ENCODE measurements at places on chromosomes 6 and 20.
A peak's percentile ranks its signal among the peaks of the same experiment; 100 is the strongest.

GRCh38 chr6:115091461-115091860 lies 748.6 kb upstream of the HS3ST5 start:
- no peaks in the 10 kb centered on the region for H3K27me3 ChIP-seq
- no peaks in the 10 kb centered on the region for H3K4me1 ChIP-seq
- no peak overlapping the region for H3K4me3 ChIP-seq
- DNase-seq, result no peak
- peak overlapping the region; percentile 5 for H3K27ac ChIP-seq
- H3K36me3 ChIP-seq, result no peaks in the 10 kb centered on the region

GRCh38 chr6:20599302-20600051 lies 65.2 kb downstream of the CDKAL1 start:
- no peak overlapping the region for H3K27ac ChIP-seq
- H3K4me3 ChIP-seq, result no peak overlapping the region
- peaks cover 38% of the 10 kb centered on the region for H3K36me3 ChIP-seq
- DNase-seq, result no peak
- H3K4me1 ChIP-seq, result no peaks in the 10 kb centered on the region

GRCh38 chr6:150251566-150252186 lies 108.8 kb downstream of the PPP1R14C start:
- H3K27ac ChIP-seq, result no peak overlapping the region
- H3K4me3 ChIP-seq, result no peak overlapping the region

- no peak overlapping the region for H3K27ac ChIP-seq
- H3K27me3 ChIP-seq, result no peaks in the 10 kb centered on the region
- no peaks in the 10 kb centered on the region for H3K4me1 ChIP-seq
- H3K36me3 ChIP-seq, result no peaks in the 10 kb centered on the region
- H3K4me3 ChIP-seq, result no peak overlapping the region
Observed at GRCh38 chr6:49516147-49516505, 16.4 kb downstream of the GLYATL3 start.

- H3K36me3 ChIP-seq, result no peaks in the 10 kb centered on the region
- H3K27ac ChIP-seq, result no peak overlapping the region
- DNase-seq, result no peak
Observed at GRCh38 chr20:54067606-54068174, 2.7 kb downstream of the BCAS1 start.

- H3K4me1 ChIP-seq, result peaks cover 31% of the 10 kb centered on the region
- no peak overlapping the region for H3K27ac ChIP-seq
- no peak for DNase-seq
- H3K27me3 ChIP-seq, result no peaks in the 10 kb centered on the region
- H3K4me3 ChIP-seq, result no peak overlapping the region
- peaks cover 17% of the 10 kb centered on the region for H3K36me3 ChIP-seq
Observed at GRCh38 chr20:11260611-11261010, 586.8 kb upstream of the JAG1 start.

GRCh38 chr20:1622450-1622849 lies 2.6 kb upstream of the SIRPB1 start:
- no peaks in the 10 kb centered on the region for H3K4me1 ChIP-seq
- H3K4me3 ChIP-seq, result no peak overlapping the region
- no peaks in the 10 kb centered on the region for H3K36me3 ChIP-seq
- DNase-seq, result no peak
- no peak overlapping the region for H3K27ac ChIP-seq

GRCh38 chr6:39770446-39770845 lies 21.7 kb upstream of the DAAM2 start:
- DNase-seq, result no peak
- H3K36me3 ChIP-seq, result no peaks in the 10 kb centered on the region
- peaks cover 17% of the 10 kb centered on the region for H3K27me3 ChIP-seq
- no peaks in the 10 kb centered on the region for H3K4me1 ChIP-seq

DNA sequence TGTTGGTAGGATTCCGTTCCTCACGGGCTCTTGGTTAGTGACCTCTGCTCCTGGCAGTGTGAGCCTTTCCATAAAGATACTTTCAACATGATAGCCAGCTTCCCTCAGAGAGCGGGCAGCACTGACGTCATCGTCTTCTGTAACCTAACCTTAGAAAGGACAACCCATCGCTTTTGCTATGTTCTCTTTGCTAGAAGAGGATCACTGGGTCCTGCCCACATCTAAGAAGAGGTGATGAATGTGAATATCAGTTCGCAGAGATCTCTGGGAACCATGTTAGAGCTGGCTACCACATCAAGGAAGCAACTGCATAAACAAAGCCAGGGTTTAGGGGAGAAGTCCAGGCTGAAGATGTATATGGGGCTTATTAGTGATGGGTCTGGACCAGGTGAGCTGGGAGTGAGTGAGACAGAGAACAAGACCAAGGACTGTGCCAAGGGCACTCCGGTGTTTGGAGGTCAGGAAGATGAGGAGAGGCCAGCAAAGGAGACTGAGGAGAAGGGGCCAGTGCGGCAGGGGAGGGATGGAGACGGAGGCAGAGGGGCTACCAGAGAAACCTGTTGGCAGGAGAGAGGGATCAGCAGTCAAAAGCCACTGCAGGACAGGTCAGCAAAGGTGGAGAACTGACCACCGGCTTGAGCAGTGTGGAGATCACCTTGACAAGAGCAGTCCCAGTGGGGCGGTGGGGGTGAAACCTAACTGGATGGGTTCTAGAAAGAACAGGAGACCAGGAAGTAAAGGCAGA lies 39.7 kb downstream of the PIM1 start:
- H3K4me3 ChIP-seq, result no peak overlapping the region
- DNase-seq, result no peak
- H3K27me3 ChIP-seq, result peaks cover 31% of the 10 kb centered on the region
- peaks cover 23% of the 10 kb centered on the region for H3K4me1 ChIP-seq
- no peaks in the 10 kb centered on the region for H3K36me3 ChIP-seq

GRCh38 chr6:15508441-15508871 lies 154.4 kb downstream of the DTNBP1 start:
- peaks cover 57% of the 10 kb centered on the region for H3K36me3 ChIP-seq
- H3K4me1 ChIP-seq, result peaks cover 74% of the 10 kb centered on the region
- H3K27me3 ChIP-seq, result no peaks in the 10 kb centered on the region
- no peak overlapping the region for H3K4me3 ChIP-seq

DNA sequence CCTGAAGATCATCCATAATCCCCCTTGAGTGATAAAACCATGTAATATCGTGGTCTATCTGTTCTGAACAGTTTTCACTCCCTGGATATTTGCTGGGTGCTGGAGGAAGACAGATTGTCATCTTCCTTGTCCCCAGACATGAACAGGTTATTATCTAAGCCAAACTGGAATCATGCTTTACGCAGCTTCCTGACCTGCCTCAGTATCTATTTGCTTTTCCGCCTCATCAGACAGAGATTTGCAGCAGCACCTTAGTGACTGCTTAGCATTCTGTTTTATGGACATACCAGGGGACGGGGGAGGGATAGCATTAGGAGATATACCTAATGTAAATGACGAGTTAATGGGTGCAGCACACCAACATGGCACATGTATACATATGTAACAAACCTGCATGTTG lies 124.6 kb downstream of the SLC23A2 start:
- H3K27me3 ChIP-seq, result no peaks in the 10 kb centered on the region
- no peak overlapping the region for H3K27ac ChIP-seq
- H3K4me1 ChIP-seq, result peaks cover 39% of the 10 kb centered on the region
- H3K4me3 ChIP-seq, result no peak overlapping the region
- no peak for DNase-seq

DNA sequence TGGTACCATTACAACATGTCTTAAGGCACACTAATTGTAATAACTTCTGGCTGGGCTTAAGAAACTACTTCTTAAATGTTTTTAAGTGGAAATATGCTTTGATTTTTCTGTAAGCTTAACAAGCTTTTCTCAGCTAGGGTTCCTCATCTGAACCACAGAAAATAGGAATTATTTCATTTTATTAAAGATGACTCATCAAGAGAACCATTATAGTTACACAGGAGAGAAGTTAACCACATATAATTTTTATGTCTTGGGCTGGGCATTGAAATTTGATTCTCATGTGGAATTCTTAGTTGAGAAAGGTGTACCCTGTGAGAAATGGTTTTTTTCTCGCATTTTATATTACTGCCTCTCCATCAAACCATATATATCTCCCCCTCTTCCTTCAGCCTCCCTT lies 75.1 kb downstream of the QKI start:
- no peak for DNase-seq
- H3K27me3 ChIP-seq, result no peaks in the 10 kb centered on the region
- no peak overlapping the region for H3K27ac ChIP-seq
- H3K4me3 ChIP-seq, result no peak overlapping the region

GRCh38 chr6:124961777-124962638 lies at the start of gene RNF217:
Gene RNF217, plus strand, starts transcription at chr6:124962437. Its CDS starts 108 bp downstream, at chr6:124962545.
- peak within 1 kb of the TSS; percentile 88 for H3K27ac ChIP-seq
- H3K27me3 ChIP-seq, result no peaks in the 10 kb centered on the region
- peaks cover 12% of the 10 kb centered on the region for H3K36me3 ChIP-seq

DNA sequence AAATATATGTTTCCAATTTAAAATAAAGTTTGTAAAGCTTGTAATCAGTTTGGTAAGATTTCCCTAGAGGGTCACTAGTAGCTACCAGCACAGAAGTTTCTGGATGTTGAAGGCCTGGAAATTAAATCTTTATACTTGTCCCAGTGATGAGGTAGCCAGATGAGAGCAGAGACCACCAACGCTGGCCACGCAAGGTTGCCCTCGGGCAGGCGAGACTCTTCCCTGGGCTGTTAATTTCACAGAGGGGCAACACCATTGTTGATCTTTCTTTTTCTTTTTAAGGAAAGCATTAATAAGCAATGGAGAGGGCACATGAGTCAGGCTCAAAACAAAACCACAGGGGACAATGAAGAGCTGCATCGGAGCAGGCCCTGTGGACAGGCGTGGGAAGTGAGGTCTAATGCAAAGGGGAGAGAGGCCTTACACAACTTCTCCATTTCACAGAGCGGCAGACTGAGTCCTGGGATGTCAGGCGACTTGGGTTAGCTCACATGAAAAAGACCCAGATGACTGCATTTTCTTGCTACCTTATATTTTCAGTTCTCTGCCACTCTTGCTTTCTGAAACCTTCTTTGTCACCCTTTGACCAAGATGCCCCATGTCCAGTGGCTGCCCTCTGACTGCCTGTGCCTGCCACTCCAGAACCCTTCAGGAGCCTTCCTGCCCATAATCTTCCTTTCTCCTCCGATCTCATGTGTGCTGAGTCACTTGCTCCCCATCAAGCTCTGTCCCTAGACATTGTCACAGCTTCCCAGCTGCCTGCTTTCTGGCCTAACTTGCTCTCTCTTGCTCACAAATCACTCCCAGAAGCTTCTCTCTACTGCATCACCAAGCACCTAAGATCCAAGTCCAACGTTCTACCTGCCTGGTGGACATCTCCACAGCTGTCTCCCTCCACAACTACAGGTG lies 107.7 kb upstream of the CDYL start:
- peak overlapping the region; percentile 46 for H3K27ac ChIP-seq
- H3K4me3 ChIP-seq, result no peak overlapping the region
- DNase-seq, result no peak
- peaks cover 24% of the 10 kb centered on the region for H3K4me1 ChIP-seq
- H3K36me3 ChIP-seq, result no peaks in the 10 kb centered on the region
- peaks cover 7% of the 10 kb centered on the region for H3K27me3 ChIP-seq

- peaks cover 3% of the 10 kb centered on the region for H3K27me3 ChIP-seq
- H3K4me1 ChIP-seq, result peaks cover 18% of the 10 kb centered on the region
- no peak for DNase-seq
- H3K36me3 ChIP-seq, result no peaks in the 10 kb centered on the region
Observed at GRCh38 chr6:138607478-138608433, 108.5 kb upstream of the NHSL1 start.

- no peak for DNase-seq
- peaks cover 15% of the 10 kb centered on the region for H3K4me1 ChIP-seq
- peaks cover 13% of the 10 kb centered on the region for H3K27me3 ChIP-seq
- no peaks in the 10 kb centered on the region for H3K36me3 ChIP-seq
- H3K27ac ChIP-seq, result no peak overlapping the region
Observed at GRCh38 chr6:87754828-87755227, 52.8 kb upstream of the AKIRIN2 start.

DNA sequence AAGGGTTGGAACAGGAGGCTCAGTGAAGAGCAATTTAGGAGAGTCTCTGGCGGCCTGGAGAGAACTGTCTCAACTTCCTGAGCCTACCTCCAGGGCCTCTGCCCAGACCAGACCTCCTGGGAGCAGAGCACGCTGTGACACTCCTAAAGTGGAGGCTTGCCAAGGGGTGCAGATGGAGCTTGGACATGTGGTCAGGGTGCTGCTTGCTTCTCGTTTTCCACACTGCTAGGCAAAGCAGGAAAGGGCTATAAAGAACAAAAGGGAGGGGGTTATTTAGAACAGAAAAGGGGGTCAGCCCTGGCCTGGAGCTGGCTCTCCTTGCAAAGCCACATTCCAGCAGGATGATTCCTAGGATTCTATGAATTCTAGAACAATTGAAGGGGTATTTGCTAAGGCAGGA lies 145.7 kb upstream of the GGTLC1 start:
- H3K4me3 ChIP-seq, result no peak overlapping the region
- no peaks in the 10 kb centered on the region for H3K36me3 ChIP-seq

- peaks cover 5% of the 10 kb centered on the region for H3K4me1 ChIP-seq
- no peak for DNase-seq
- H3K4me3 ChIP-seq, result no peak overlapping the region
- no peak overlapping the region for H3K27ac ChIP-seq
- H3K36me3 ChIP-seq, result no peaks in the 10 kb centered on the region
- H3K27me3 ChIP-seq, result peaks cover 7% of the 10 kb centered on the region
Observed at GRCh38 chr6:85395746-85396145, 54.1 kb upstream of the NT5E start.

- DNase-seq, result no peak
- H3K36me3 ChIP-seq, result no peaks in the 10 kb centered on the region
- H3K4me3 ChIP-seq, result no peak overlapping the region
- H3K27me3 ChIP-seq, result peaks cover 6% of the 10 kb centered on the region
- H3K27ac ChIP-seq, result peak overlapping the region; percentile 9
Observed at GRCh38 chr6:4356899-4357659, 221.7 kb upstream of the ECI2 start.

- H3K4me1 ChIP-seq, result no peaks in the 10 kb centered on the region
- no peak for DNase-seq
- no peak overlapping the region for H3K4me3 ChIP-seq
- H3K27me3 ChIP-seq, result peaks cover 4% of the 10 kb centered on the region
- H3K36me3 ChIP-seq, result peaks cover 13% of the 10 kb centered on the region
- no peak overlapping the region for H3K27ac ChIP-seq
Observed at GRCh38 chr6:87375315-87375714, 30.7 kb downstream of the C6orf163 start.

DNA sequence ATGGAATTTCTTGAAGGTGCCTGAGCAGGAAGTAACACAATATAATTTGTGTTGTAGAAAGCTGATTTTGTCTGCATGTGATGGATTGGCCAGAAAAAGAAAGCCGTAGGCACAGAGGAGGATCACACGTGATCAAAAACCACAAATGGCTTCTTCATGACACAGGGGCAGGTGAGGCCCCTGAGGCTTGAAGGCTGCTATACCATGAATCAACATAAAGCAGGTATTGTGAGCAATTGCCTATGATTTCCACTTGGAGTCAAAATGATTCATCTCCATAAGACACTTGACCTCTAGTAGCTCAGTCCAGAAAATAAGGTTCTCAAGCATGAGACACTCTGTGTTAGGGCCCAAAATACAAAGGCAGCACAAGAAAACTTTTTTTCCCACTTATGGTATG lies 42.4 kb upstream of the EYA4 start:
- no peak overlapping the region for H3K4me3 ChIP-seq
- H3K36me3 ChIP-seq, result peaks cover 13% of the 10 kb centered on the region
- H3K27ac ChIP-seq, result no peak overlapping the region
- peaks cover 10% of the 10 kb centered on the region for H3K4me1 ChIP-seq

GRCh38 chr20:58010186-58010585 lies 218.3 kb downstream of the ANKRD60 start:
- H3K27me3 ChIP-seq, result peaks cover 34% of the 10 kb centered on the region
- H3K4me1 ChIP-seq, result peaks cover 33% of the 10 kb centered on the region
- no peak for DNase-seq
- no peak overlapping the region for H3K4me3 ChIP-seq
